ENCODE measurements at places on chromosomes 6 and 20.

GRCh38 chr6:71012866-71013469 is 56.1 kb upstream of the B3GAT2 start:
- DNase-seq = no peak

DNA sequence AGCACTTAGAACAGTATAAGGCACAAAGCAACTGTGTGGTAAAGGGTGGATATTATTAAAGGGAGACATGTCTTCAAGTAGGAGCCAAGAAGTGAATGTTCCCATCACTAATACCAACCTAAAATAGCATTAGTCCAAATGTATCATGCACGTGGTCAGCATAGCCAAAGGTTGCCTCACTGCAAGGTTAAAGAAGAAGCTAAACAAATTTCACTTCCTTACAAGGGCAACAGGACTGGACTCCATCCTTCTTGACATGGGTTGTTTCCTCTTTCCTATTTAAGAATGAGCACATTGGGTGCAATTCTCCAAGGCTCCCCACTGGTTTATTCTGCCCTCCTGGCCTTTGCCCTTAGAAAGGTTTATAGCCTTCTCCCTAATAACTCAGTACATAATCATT is 186.7 kb downstream of the PHACTR1 start:
- no peak for DNase-seq

DNA sequence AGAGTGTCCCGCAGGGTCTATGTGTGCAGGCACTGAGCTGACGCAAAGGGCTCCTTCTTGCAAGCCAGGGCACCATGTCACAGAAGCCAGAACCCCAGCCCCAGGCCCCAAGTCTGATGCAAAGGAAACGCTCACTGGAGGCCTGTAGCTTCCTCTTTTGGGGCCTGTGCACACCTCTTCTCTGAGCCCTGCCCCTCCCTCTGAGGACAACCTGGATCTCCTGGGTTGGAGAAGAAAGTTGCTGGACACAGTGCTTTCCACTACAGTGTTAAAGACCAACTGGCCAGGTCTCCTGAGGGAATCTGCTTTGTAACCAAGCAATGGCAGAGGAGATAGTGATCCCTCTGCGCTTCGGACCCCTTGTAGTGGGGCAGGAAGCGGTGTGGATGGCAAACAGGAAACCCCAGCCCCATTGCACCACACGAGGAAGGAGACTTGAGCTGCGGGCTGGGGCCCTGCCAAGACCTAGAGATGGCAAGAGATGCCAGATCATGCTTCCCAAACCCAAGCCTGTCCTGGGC is 90.0 kb downstream of the PRND start:
- DNase-seq = no peak

- DNase-seq = no peak
Observed at GRCh38 chr20:8218861-8219260, 86.8 kb downstream of the PLCB1 start.

- no peak for DNase-seq
Observed at GRCh38 chr20:38112261-38112929, 52.7 kb downstream of the TGM2 start.

- DNase-seq = no peak
Observed at GRCh38 chr20:63706852-63707557, 771 bp downstream of the ARFRP1 start.

GRCh38 chr20:46648903-46649649 is 2.2 kb downstream of the SLC13A3 start:
- DNase-seq = no peak

DNA sequence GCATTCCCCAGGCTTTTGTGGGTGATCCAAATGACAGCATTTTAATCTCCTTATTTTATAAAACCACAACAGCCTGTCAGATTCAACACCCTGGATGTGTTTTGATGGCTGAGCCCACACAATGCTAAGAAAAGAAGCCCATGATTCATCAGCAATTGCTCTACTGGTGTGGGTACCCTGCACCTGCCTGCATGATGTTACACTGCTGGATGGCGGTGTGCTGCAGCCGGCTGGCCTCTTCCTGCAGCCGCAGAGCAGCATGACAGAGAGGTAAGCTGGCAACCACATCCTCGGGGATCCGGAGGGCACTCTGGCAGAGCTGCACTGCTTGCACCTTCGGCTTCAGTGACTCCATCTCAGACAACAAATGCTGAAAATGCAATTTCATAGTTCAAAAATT is 327.5 kb downstream of the SYNE1 start:
- DNase-seq = peak; percentile 9

DNA sequence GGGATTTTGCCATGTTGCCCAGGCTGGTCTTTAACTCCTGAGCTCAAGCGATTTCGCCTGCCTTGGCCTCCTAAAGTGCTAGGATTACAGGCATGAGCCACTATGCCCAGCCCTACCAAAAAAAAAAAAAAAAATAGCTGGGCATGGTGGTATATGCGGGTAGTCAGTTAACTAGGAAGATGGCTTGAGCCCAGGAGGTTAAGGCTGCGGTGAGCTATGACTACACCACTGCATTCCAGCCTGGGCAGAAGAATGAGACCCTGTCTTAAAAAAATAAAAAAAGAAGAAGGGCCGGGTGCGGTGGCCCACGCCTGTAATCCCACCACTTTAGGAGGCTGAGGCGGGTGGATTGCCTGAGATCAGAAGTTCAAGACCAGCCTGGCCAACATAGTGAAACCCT is 50.2 kb downstream of the ELOVL2 start:
- DNase-seq = no peak

DNA sequence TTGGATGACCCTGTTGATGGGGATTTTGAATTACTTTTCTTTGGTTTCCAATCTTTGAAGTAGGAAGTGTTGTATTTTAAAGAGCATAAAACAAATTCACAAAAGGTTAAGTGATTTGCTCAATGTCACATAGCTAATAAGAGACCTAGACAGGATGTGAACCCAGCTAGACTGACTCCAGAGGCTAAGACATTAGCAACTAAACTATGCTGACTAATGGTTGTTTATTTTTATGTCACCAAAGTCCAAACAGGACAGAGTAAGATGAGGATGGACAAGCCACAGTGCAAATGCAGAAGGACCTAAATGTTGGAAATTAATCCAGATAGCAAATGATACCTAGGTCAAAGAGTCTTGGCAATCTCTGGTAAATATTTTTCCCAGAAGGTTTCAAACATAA is 38.0 kb downstream of the OGFRL1 start:
- DNase-seq = no peak

- DNase-seq = no peak
Observed at GRCh38 chr20:50188879-50189680, 1.6 kb upstream of the CEBPB start.

DNA sequence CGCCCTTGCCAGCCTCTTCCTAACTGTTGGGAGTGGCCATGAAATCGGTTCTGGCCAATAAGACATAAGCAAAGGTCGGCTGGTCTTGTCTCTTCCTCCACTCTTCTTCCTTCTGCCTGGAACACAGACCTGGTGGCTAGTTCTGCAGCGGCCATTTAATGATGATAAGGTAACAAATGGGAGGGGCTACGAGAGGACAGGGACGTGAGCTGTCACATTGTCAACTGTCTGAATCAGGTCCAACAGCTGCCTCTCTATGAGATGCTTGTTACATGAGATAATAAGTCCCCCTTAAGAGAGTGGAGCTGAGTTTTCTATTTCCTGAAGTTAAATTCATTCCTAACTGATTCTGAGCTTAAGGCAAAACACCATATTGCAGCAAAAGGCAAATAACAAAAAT is 12.5 kb upstream of the TMEM242 start:
- DNase-seq = no peak

Data from activated CD4-positive, CD25-positive, alpha-beta regulatory T cell treated with anti-CD3 and anti-CD28 coated beads, Interleukin-2, amount 50 U/mL, for 16 hours (primary cell).